ENCODE measurements at places on chromosomes 7 and 10.
A peak's percentile ranks its signal among the peaks of the same experiment; 100 is the strongest.

DNA sequence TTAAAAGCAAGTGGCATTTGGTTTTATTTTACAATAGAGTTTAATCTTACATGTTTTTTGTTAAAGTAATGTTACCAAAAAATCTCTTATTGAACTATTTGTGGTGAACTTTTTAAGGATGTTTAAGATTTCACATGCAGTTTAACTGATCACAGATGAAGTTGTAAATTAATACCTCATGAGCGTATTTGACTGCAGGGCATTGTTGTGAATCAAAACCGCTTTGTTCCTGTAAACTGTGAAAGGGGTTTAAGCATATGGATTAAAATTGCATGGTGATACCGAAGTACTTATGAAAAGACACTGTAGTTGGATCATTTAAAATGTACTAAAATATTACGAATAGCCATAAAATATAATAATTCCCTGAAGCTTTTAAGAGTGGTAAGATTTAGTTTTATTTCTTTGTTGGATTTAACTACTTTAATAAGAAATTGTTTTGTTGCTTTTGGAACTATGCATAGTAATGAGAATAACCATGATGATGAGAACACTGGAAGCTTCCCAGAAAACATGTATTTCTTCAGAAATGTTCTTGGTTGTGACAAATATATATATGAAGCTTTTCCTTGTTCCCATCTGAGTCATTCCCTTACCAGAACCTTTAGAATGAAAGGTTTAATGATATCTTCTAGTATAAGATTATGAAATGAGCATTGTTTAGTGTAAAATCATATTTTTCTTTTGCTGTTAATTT, 131.3 kb downstream of the ADK start:
- no peak for DNase-seq

DNA sequence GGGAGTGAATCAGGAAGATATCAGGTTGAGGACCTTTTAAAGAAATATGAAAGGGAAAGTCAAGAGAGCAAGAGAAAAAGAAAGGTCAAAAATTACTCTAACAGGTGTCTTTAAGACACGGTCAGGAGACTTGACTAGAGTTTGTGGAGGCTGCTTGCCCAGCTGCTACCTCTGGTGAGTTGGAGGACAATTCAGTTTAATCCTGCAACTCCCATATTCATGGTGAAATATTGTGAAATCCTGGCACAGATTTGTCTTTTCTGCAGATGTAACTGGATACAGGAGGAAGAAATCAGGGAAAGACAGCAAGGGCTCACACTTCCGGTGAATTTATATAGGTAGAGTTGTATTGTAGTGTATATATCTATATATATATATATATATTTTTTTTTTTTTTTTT, 93.5 kb downstream of the AKAP9 start:
- DNase-seq: no peak

GRCh38 chr7:157431951-157432540, 95.2 kb downstream of the DNAJB6 start:
- DNase-seq: no peak

GRCh38 chr10:127937915-127938463, 31.1 kb downstream of the PTPRE start:
- DNase-seq: no peak

DNA sequence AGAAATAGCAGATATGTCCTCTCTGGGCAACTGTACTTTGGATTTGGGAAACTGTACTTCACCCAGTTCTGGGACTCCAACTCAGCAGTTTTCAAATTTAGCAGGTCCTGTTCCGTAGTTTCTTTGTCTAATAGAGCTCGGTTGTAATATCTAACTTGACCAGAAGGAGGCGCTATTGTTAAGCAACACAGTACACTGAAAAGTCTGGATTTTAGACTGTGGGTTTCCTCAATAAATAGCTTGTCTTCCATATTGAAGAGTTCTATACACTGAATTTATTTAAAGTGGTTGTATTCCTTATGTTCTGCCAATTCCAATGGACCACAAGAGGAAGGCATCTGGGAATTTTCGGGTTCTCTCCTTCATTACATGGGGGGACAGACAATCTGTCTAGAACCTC, 39.8 kb downstream of the ELFN1 start:
- no peak for DNase-seq

GRCh38 chr10:5915451-5915850, 25.4 kb downstream of the FBH1 start:
- no peak for DNase-seq

DNA sequence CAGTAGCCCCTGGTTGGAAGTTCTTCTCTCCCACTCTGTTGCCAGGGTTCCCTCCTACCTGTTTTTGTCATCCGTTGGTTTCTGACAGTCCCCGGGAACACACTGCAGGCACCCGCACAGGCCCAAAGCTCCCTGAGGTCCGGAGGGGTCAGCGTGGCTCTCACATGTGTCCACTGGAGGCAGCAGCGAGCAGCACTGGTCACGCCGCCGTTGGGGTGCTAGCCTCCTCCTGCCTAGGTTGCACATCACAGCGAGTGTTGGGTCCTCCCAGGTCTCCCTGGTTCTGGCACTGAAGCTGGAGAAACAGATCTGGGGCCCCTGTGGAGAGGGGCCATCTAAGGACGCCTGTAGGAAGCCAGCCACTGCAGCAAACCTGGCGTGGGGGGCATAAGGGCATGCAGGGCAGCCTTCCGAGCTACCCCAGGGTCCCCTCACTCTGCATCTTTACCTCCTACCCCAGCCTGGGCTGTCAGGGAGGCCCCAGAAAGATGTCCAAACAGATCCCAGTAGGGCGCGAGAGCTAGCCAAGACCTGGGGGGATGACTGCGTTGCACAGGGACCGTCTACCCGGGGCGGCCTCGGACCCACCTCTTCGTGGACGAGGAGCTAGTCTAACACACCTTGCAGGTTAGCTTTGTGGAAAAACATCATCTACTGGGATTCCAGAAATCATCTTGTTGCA, 28.9 kb downstream of the LRRC27 start:
- peak; percentile 82 for DNase-seq

GRCh38 chr10:60511477-60512229, 122.0 kb upstream of the ANK3 start:
- no peak for DNase-seq

DNA sequence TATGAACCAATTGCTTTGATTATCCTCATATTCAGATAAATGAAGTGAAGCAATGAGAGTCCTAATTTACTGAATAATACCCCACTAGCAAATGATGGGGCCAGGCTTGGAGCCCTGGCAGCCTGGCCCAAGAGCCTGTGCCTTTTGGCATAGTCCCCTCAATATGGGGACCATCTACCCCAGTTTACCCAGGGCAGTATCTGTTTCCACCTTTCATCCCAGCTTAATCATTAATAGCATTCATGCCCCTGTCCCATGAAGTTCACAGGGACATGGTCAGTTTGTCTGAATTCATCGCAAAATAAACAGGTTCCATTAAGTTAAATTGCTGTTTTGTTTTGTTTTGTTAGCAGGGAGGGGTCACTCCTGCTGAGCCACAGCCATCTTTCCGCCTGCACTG, 25.5 kb downstream of the BCCIP start:
- no peak for DNase-seq

DNA sequence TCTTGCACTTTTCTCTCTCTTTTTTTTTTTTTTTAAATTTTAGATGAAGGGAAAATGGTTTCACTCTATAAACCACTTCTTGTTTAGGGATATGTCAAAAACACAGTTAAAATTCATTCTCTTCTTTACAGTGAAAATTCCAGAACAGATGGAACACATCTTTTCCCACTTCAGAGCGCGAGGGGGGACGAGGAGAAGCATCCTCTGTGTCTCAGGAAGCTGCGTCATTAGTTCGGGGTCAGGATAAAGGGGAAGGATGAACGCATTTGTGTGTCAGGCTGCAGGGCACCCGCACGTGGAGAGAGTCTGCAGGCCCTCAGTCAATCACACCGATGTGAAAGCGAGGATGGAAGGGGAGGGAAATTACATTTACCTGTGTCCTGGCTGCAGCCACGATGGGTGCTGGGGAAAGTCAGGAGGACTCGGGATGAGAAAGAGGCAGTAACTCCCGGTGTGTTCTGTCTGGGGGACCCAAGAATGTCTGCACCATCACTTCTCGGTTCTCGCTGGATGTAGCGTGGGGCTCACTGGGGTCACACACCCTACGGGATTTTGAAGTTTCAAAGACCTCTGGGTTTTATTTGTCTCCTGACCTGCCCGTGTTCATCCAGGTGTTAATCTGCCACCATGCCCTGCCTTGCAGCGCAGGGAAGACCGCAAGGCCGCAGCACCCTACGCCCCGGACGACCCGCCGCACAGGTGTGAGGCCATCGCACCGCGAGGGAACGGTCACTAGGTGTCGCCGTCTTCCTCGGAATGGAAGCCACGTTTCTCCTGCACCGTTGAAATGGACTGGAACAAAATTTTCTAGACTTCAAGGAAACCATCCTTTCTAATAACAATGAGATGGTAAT, 66.7 kb upstream of the PITRM1 start:
- DNase-seq: peak; percentile 89

- DNase-seq: no peak
These were observed 73.8 kb downstream of the DIP2C start for GRCh38 chr10:615583-616152.

DNA sequence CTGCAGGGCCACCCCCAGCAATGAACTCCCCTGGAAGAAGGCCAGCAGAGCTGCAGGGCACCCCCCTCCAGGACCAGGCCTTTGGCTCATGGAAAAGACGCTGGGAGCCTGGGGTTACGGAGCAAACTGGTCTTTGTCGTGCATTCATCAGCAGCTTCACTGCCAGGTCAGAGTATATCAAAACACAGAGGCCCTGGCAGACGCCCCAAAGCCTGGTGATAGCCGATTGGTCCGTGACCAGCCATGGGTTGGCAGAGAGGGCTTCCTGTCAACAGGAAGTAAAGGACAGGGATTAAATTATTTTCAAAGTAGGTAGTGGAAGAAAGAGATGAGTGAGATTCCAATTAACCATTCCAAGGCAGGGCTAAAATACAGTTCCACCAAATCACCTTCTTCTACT, 9.0 kb downstream of the PRKAG2 start:
- DNase-seq: no peak

GRCh38 chr7:50336894-50337703, 32.6 kb downstream of the IKZF1 start:
- no peak for DNase-seq

- DNase-seq: no peak
These were observed 83.7 kb downstream of the GRID1 start for GRCh38 chr10:86282664-86283465.

- DNase-seq: no peak
These were observed 2.2 kb downstream of the IRF5 start for GRCh38 chr7:128939861-128940410.

DNA sequence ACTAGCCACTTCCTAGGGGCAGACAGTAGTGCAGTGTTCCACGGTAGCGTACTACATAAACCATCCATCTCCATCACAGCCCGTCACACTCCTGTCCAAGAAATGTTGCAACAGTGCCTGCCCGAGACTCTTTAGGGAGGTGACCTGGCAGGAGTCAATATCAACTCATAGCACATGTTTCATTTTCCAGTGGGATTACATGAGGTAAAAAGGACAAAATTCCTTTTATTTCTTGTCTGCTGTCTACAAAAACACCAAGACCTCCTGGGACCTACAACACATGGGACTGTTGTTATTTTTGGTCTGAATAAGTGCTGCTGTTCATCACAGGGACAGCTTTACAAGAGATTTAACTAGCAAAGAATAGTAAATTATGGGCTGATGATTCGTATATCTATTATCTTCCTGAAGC, 99.9 kb downstream of the MPP7 start:
- DNase-seq: no peak

DNA sequence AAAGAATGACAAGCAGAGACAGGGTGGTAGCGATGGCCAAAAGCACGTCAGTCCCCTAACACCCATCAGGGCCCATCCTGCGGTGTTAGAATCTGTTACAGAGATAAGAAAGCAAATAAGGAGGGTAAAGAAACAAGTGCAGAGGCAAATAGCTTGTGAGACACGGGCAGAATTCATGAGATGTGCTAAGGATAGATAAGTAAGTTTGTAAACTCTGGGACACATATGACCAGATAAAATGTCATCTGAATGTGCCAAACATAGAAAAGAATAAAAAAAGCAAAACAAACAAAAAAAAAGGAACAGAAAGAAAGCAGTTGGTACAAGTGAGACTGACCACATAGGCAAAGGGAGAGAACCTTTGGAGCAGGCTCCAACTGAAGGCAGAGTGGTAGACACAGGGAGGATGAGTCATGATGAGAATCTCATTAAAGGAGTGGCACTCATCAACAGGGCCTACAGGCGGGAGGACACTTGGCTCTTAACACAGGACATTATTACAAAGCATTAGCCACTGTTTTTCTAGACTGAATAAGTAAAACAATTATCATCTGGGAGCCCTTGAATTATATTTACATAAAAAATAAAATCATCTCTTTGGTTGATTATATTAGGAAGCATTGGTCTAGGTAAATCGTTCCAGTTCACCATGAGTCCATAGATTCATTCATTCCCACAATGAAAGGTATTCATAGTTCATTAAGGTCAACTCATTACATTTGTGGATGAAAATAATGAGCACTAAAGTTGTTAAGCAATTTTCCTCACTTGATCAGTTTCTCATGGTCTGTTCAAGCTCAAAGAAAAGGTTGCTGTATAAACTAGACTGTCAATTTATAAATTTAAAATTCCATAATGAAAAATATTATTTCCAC, 21.5 kb upstream of the EPHB6 start:
- DNase-seq: no peak

GRCh38 chr7:22700559-22701002, 26.4 kb upstream of the IL6 start:
- DNase-seq: no peak

DNA sequence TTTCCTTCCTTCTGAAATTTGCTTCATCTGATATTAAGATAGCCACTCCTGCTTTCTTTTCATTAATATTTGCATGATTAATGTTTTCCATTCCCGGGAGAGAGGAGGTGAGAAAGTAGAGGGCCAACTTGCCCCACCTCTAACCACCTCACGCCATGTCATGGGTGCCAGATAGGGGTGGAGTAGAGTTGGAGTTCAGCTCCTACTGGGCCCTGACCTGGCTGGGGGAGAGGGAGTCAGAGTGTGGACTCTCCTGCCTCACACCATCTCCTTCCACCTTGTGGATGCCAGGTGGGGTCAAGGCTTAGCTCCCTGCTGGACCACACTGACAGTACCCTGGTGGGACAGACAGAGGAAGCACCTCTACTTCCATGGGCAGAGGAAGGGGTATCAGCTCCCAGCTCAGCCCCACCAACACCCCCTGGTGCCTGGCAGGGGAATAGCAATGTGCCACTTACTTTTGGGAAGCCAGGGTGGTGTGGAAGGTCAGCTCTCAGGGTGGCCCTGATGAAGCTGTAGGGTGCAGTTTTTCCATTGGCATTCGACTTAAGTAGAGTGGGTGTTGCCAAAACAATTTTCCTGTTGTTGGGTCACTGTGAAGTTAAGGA, 28.0 kb downstream of the CHST12 start:
- DNase-seq: peak; percentile 26

GRCh38 chr10:112634096-112634830, 187.2 kb downstream of the VTI1A start:
- DNase-seq: no peak

- DNase-seq: peak; percentile 80
These were observed 551 bp downstream of the WASL start for GRCh38 chr7:123748171-123748733.
